Aorta (tissue), 5 donors: ENCODE measurements at places on chromosomes 3 and 15. TPM values are rescaled to one million over a fixed set of nuclear protein-coding genes. Genes with fewer than 3 reads are reported as not detected.

CLRN1 gene
- not detected for total RNA-seq

DNA sequence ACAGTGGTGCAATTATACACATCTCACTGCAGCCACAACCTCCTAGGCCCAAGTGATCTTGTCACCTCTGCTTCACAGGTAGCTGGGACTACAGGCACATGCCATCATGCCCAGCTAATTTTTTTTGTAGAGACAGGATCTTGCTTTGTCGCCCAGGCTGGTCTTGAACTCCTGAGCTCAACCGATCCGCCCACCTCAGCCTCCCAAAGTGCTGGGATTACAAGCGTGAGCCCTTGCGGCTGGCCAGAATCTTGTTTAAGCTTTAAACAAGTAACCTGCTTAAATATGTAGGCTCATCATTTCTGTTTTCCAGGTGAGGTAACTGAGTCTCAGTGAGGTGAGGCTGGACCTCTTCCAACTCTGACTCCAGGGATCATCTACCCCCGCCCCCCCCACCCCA, 7.7 kb upstream of the PSTPIP1 start:
- H3K36me3 ChIP-seq: no peaks in the 10 kb centered on the region
- no peak overlapping the region for H3K4me3 ChIP-seq
- no peaks in the 10 kb centered on the region for H3K4me1 ChIP-seq
- H3K27ac ChIP-seq: no peak overlapping the region

DNA sequence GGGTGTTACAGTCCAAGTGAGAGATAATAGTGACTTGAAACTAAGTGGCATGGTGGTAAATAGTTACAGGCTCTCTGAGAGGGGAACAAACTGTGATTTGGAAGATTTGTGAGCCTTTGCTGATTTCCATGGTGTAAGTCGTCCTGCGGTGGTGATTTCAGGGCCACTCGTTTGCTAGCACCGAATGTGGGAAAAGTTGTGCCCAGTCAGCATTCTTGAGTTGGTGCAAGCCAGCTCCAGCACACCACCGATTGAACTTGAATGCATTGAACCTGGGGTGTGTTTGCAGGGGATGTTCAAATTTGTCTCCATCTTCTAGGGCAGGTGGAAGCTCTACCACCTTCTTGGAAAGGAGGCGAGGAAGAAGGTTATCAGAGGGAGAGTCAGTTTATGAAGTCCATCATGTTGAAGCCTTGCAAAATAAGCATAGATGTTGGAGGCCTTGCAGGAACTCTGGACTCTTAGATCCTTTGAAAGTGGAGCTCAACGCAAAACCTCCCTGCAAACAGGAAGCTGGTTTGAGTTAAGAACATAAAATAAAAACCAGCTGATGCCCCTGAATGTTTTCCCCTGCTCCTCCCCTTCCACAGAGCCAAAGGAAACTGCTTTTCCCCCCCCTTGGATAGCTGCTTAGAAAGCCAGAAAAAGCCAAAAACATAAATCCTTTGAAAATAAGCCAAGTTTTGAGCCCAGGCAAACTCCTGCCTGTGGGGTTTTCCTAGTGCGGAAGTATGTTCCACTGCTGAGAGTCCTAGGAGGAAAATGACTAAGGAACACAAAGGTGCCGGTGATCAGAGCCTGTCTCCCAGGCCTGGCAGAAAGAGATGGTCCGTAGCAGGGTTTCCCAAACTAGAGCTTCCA, 21.9 kb downstream of the MAPKBP1 start:
- DNase-seq: no peak
- no peak overlapping the region for H3K4me3 ChIP-seq
- peaks cover 3% of the 10 kb centered on the region for H3K4me1 ChIP-seq
- no peaks in the 10 kb centered on the region for H3K27me3 ChIP-seq

DNA sequence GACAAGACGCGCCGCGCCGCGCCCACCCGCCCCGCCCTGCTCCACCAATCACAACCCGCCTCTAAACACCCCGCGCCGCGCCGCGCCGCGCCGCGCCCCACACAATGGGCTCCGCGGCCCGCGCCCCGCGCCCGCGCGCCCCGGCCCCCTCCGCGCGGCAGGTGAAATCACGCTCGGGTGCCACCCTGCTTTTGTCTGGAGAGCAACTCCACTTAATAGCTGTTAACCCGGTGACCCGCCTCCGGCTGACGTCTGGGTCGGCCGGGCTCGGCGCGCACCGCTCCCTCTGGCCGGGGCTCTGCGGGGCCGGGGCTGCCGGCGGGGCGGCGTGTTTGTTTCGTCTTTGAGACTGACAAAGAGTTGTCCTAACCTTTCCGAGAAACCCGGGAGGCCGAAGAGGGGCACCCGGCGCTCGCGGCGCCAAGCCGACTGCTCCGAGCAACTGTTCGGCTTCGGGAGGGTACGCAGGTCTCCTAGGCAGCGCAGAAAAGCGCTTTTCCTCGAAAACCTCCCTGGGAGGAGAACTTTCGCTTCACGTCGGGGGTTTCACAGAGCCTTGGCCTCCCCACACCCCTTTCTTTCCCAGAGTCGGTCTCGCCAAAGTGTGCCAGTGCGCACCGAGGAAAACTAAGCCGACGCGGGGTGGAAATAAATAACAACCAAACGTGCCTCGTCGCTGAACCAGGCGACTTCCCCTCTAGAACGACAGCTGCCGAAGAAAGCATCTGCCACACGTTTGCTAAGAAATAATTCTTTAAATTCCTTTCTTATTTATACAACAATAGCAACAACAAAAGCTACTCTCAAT, 518.4 kb downstream of the FOXP1 start:
- DNase-seq: peak; percentile 72
- H3K4me3 ChIP-seq: peak overlapping the region; percentile 76
- no peaks in the 10 kb centered on the region for H3K27me3 ChIP-seq
- no peaks in the 10 kb centered on the region for H3K36me3 ChIP-seq
- peak overlapping the region; percentile 99 for H3K27ac ChIP-seq

MELTF gene
- 4.3 TPM for total RNA-seq

BCL6 gene
- total RNA-seq: 136 TPM

- no peak overlapping the region for H3K27ac ChIP-seq
- H3K36me3 ChIP-seq: no peaks in the 10 kb centered on the region
- no peak for DNase-seq
- H3K27me3 ChIP-seq: no peaks in the 10 kb centered on the region
Observed at GRCh38 chr15:39854161-39854560, 65.9 kb downstream of the GPR176 start.

STXBP5L gene
- total RNA-seq: not detected

DNA sequence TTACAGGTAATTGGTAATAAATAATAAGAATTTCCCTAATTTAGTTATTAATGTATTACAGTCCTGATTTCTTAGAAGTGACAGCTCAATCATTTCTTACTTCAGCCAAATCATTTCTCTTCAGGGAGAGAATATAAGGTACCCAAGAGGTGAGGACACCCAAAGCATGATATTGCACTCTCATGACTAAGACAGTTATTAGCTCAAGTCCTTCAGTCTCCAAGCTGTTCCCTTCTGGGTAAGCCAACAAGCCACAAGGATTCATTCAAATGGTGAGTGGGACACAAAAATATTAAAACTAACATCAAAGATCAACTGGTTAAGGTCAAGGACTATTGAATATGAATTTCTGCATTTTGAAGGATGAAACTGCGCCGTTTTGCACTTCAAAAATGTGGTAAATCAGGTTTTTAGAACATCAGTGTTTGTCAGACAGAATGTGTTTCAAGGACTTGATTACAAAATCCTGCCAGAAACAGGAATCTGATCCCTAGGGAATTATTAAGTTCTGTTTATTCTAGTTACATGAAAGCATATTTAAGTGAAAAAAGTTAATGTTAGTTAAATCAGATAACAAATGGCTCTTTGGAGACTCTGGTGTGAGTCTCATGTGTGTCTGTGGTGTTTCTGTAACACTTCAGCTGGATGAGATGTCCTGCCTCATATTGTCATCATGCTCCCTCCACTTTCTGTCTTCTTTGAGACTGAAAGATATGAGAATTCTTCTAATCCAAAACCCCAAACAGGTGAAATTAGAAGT, 101.7 kb upstream of the COL8A1 start:
- no peaks in the 10 kb centered on the region for H3K36me3 ChIP-seq
- no peak overlapping the region for H3K27ac ChIP-seq
- peaks cover 5% of the 10 kb centered on the region for H3K4me1 ChIP-seq
- no peaks in the 10 kb centered on the region for H3K27me3 ChIP-seq
- DNase-seq: no peak
